Fibroblast of skin of right quadriceps (primary cell): ENCODE measurements at places on chromosomes 2 and 18.
A peak's percentile ranks its signal among the peaks of the same experiment; 100 is the strongest.

DNA sequence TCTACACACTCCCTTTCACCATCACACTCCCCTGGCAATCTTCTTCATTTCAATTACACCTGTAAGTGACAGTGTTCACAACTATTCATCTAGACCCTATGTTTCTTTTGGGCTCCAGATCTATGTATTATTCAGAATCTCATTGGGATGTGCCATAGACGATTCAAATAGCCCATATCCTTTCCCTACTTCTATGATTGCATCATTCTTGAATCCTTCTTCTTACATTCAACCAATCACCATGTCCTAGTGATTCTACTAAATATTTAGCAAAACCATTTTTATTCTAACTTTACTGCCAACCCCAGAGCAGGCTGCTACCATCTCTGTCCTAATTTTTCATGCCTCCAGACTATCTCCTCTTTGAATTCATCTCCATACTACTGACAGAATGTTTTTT is 106.4 kb downstream of the TDRD15 start:
- DNase-seq: no peak

DNA sequence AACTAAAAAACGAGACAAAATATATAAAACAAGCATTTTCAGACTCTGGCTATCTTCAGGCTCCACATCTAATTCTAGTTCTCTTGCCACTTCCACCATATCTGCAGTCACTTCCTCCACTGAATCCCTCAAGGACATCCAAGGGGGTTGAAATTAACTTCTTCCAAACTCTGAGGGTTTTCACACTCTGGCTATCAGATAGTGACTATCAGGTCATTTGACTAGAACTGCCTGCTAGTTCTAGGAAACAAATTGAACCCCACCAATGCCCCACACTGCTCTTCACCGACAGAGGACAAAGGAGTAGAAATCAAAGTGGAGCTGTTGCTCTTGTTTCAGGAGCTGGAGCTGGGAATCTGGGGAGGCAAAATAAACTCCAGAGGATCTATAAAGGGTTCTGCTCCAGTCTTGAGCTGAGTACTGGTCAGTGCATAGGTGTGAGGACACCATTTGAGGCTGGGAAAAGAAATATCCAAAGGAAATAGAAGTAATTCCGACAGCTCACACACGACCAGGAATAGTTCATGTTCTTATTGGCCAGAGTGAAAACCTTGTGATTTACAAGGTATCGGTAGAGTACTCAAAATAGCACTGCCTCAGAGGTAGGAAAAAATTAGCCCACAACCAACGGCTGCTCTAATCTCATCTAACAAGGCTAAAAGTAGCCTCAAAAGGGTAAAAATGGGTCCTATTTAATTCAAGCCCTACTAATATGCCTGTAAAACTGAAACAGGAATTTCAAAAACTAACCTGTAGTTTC is 71.3 kb downstream of the SMC6 start:
- no peak for DNase-seq

DNA sequence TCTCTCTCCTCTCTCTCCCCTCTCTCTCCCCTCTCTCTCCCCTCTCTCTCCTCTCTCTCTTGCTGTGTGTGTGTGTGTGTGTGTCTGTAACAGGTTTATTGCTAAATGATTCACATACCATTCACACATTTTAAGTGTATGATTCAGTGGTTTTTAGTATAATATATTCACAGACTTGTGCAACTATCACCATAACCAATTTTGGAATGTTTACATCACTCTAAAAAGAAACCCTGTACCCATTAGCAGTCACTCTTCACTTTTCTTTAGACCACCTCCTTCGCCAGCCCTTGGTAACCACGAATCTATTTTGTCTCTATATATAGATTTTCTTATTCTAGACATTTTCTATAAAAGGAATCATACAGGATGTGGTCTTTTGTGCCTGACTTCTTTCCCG is 11.4 kb downstream of the THNSL2 start:
- peak; percentile 82 for DNase-seq

DNA sequence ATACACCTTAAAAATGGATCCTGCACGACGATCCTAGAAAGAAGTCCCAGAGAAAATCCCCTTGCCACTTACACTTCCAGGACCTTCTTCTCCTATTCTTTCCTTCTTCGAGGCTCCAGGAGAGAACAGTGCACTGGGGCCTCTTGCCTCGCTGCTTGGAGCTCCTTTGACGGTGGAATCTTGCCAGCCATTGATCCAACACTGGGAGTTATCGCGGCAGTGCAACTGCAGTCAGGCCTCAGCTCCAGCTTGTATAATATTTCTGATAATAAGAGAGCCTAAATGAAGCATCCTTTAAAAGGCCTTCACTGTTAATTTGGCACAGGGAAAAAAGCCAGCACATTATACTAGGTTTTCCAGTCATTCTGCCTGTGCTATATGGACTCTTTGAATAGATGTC is 216.9 kb upstream of the PARD3B start:
- no peak for DNase-seq

GRCh38 chr2:60460577-60461420 is 92.7 kb downstream of the BCL11A start:
- DNase-seq: no peak

GRCh38 chr2:85748985-85749875 is 4.6 kb upstream of the ATOH8 start:
- DNase-seq: no peak

GRCh38 chr2:38417745-38418689 is 40.9 kb upstream of the ATL2 start:
- DNase-seq: no peak

DNA sequence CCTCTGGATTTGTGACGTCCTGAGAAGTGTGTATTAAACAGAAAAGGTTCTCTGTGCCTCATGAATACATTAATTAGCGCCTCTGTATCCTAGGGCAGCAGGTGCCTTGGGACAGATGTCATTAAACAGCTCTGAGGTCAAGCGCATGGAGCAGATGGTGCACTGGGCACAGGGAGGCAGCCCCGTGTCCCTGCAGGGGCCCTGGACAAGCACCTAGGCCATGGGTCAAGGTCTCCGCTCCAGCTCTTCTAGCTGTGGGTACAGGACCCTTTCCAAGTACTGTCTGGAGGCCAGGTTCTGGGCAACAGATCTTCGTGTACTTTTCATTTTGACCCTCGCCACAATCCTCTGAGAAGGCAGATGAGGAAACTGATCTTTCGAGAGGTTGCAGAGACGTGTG is 126.4 kb downstream of the KCTD1 start:
- no peak for DNase-seq

DNA sequence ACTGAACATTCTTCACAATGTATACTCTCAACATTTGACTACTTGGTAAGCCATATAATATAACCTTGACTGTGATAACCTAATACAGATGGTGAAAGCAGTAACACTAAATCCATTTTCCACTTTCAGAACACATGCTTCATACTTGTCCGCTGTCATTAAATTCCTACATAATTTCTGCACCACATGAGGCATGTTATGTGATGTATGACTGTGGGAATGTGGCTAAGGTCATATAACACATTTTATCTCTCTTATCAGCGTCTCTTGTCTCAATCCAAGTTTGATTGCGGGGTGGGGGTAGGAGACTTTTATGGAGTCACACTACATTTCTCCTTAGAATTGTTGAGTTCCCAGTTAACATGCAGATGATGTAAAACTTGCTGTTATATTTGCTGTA is 110.9 kb downstream of the MTCL1 start:
- DNase-seq: peak; percentile 87

DNA sequence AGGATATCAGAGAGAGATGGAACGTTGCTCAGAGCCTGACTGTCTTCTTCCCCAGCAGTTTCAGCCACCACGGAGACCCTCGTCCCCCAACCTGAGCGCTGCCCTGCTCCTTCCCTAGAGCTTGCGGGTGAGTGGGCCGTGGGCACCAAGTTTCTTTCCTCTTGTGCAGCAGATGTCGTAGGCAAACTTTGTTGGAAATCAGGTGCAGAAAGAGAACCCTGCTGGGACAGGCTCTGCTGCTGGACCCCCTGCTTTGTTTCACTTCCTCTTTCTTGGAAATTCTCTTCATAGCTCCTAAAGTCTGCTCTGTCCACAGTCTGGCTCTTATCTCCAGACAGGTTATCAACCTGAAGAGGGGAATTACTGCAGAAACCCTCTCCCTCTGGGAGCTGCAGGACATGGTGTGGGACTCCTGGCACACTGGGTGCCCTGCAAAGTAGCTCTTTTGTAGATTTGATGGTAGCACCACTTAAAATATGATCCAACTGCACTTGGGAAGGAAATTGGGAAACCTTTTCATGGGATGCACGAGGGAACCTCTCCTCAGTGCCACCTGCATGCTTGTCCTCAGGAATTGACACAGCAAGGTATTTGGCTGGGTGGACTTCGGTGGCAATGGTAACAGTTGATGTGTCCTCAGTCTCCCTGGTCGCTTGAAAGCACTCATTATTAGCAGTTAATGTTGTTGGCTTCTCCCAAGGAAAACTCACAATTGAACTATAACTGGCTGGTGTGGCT is 92.2 kb downstream of the ALPK2 start:
- no peak for DNase-seq

- no peak for DNase-seq
These were observed 93.9 kb downstream of the KLF7 start for GRCh38 chr2:207071820-207072219.

GRCh38 chr2:101190747-101191516 is 39.8 kb upstream of the TBC1D8 start:
- DNase-seq: no peak

GRCh38 chr2:131077182-131077846 is 15.9 kb downstream of the FAM168B start:
- DNase-seq: no peak

- DNase-seq: no peak
These were observed 50.4 kb upstream of the ERMN start for GRCh38 chr2:157376041-157376440.

DNA sequence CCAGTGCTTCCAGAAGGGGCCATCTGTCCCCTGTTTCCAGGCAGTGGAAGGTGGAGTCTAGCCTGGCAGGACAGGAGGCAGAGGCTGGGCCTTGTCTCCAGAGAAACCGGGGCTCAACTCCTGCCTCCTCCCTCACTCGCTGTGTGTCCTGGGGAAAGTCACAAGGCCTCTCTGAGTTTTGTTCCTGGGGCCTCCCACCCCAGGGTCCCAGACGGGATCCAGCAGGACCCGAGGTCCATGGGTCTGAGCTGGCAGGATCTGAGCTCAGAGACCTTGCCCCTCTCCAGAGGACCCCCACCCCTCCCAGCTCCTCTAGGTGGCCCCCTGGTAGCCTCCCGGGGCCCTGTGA is 72.2 kb upstream of the TAF1B start:
- DNase-seq: no peak

GRCh38 chr2:202196727-202197126 is 41.7 kb downstream of the SUMO1 start:
- no peak for DNase-seq

DNA sequence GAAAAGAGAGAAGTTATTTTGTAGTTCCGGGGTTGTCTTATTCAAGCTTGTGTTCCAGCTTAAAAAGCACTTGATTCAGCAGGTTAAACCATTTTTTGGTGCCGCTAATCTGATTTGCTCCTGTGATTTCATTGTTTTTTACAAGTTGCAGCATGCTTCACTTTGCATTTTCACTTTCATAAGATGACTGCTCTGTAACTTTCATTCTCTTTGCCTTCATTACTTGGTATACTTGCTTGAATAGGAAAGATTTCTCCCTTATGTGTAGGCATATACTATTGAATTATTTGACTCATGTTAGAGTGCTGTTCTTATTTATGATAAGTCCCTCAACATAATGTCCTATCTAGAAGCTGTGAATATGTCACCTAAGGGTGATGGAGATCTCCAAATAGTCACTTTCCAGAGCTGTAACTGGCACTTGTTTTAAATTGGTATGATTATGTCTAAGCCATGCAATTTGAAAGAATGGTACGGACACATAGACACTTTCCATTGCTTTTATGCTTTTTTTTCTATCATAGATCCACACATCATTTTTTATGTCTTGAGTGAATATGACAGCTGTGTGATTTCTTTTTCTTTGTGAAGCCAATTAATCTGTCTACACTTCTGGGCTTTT is 254.5 kb downstream of the DSEL start:
- no peak for DNase-seq

DNA sequence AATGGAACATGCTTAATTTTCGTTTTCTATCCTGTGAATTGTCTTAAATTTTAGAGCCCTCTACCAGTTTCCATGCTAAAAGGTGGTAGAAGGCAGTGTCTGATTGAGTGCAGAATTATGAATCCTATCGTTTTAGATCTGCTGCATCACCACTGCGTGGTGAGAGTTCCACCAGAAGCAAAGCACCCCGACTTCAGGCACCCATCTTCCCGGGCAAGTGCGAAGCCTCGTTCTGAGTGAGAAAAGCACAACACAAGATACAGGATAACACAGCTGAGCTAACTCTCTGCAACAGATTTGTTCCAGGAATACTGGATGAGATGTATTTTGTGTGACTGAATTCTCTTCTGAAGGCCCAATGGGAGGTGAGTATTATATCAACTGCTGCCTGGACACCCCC is 471.5 kb downstream of the EIPR1 start:
- DNase-seq: no peak

GRCh38 chr2:230968921-230969658 is 26.8 kb upstream of the SPATA3 start:
- DNase-seq: no peak

DNA sequence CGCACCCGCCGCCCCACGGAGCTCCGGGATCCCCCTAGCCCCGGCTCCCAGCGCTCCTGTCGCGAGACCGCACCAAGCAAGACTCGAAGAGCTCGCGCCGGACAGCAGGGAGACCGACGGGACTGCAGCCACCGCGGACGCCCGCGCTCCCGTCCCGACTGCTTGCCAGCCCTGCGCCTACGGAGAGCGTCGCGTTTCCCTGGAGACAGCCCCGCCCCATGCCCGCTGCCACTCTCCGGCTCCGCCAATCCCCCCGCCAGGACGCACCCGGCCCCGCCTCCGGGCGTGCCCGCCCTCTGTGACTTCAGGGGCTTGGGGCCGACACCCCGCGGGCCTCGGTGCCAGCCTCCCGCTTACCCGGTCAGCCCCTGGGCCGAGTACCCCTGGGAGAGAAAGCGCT is at the start of gene ANKMY1:
Gene ANKMY1, minus strand, starts transcription at position 181 of the 400 bp plus-strand sequence. CDS start 653 bp downstream, outside the sequence.
- DNase-seq: peak; percentile 71

GRCh38 chr18:34835466-34835865 is 125.4 kb downstream of the DTNA start:
- no peak for DNase-seq

GRCh38 chr2:236552212-236552542 is 17.4 kb upstream of the ACKR3 start:
- no peak for DNase-seq

DNA sequence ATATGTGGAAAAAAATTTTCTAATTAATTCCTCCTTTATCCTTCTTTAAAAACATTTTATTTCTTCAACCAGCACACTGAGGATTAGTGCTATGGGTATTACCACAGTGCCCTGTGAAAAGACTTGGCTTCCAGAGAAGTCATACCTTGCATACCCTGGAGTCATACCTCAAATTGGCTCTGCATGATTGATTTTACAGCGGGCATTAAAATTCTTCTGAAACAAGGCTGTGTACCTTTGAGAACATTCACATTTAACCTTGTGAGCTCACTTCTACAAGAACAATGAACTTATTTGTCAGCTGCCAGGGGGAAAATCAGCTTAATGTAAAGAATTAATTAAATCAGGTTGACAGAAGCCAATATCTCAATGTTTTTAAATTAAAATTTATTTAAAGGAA is 44.6 kb downstream of the SLC35F5 start:
- no peak for DNase-seq

- peak; percentile 10 for DNase-seq
These were observed 14.2 kb downstream of the ECEL1 start for GRCh38 chr2:232473467-232473890.
